ENCODE measurements at places on chromosomes 12 and 14. TPM values are rescaled to one million over a fixed set of nuclear protein-coding genes. Genes with fewer than 3 reads are reported as not detected.

PZP gene
- not detected for total RNA-seq

SPTB gene
- 1.3 TPM for total RNA-seq

- DNase-seq, result no peak
These were observed 82.5 kb upstream of the KICS2 start for GRCh38 chr12:64304571-64304970.

FAM181A gene
- not detected for total RNA-seq

DHRS7 gene
- total RNA-seq, result 74.9 TPM

All from lower leg skin (tissue), 4 donors.